ENCODE measurements at places on chromosomes 5 and 9.

DNA sequence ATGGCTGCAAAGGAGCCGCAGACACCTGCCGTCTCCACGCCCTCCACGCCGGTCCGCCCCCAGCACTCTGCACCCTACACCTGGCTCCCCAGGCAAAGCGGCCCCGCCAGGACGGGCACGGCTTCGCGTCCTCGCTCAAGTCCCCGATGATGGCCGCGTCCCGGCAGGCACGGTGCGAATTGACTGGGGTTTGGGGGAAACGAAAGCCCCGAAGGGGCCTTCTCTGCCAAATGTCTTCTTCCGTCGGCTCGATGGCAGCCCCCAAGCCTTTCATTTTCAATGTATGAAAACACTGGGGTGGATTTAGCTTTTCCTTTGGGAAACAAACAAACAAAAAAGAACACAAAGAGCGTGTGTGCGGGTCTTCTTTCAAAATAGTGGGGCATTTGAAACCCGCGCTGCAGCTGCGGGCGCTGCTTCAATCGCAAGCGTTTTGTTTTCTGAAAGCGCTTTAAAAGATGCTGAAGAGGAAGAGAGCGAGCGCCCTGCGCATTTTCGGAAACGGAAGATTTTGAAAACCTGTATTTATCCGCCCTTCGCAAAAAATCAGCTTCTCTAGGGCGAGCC, 160.0 kb downstream of the RMI1 start:
- no peak for DNase-seq

- DNase-seq = no peak
Observed at GRCh38 chr9:136185596-136186366, 19.1 kb downstream of the LHX3 start.

GRCh38 chr5:179123491-179124272, 63.5 kb downstream of the ZNF354C start:
- DNase-seq = no peak

DNA sequence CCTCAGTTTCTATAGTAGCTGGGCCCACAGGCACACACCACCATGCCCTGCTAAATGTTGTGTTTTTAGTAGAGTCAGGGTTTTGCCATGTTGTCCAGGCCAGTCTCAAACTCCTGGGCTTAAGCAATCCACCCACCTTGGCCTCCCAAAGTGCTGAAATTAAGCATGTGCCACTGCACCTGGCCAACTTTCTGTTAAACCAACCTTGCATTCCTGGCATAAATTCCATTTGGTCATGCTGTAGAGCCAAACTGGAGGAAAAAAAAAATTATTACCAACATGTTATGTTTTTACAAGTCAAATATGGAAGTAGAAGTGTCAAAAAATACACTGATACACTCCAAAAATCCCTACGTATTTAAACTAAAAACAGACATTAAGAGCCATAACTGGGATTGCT, 54.1 kb downstream of the ERMP1 start:
- no peak for DNase-seq

DNA sequence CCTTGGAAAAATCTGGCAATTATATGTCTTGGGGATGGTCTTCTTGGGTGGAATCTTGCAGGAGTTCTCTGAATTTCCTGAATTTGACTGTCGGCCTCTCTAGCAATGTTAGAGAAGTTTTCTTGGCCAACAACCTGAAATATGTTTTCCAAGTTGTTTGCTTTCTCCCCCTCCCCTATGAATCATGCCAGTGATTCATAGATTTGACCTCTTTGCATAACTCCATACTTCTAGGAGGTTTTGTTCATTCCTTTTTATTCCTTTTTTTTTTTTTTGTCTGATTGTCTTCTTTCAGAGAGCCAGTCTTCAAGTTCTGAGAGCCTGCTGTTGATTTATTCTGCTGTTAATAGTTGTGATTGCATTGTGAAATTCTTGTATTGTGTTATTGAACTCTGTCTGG, 56.7 kb upstream of the SLC44A1 start:
- DNase-seq = no peak

GRCh38 chr5:111795142-111795541, 38.1 kb upstream of the NREP start:
- no peak for DNase-seq

- no peak for DNase-seq
Observed at GRCh38 chr5:138353560-138354080, 1.1 kb downstream of the KDM3B start.

DNA sequence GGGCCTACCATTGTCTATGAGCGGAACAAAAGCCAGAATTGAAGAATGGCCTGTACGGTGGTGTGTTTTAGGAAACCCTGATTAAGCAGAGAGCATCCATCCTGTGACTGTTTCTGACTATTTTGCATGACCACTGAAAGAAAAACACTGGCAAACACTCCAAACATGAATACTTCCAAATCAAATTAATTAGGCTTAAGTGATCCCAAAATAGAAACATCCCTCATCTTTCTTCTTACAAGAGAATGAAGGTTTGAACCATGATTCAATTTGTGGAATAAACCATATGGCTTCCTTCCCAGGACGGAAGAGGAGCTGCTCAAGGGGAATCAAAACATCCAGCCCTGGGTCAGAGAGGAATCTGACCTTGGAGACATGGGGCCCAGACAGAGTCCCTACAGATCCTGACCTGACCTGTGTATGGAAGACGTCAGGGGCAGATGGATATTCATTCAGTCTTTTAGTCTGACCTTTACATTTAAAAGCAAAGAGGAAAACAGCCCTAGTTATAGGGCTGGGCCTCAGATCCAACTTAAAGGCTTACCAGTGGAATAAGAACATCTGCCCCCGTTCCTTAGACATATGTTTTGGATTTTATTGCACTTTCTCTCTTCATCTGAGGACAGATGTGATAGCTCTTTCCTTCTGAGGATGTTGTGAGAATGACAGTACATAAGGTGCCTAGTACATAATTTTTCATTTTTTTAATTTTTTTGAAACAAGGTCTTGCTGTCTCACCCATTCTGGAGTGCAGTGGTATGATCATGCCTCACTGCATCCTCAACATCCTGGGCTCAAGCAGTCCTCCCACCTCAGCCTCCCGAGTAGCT, 17.6 kb upstream of the RECK start:
- no peak for DNase-seq
